ENCODE measurements at places on chromosomes 3 and 15.

DNA sequence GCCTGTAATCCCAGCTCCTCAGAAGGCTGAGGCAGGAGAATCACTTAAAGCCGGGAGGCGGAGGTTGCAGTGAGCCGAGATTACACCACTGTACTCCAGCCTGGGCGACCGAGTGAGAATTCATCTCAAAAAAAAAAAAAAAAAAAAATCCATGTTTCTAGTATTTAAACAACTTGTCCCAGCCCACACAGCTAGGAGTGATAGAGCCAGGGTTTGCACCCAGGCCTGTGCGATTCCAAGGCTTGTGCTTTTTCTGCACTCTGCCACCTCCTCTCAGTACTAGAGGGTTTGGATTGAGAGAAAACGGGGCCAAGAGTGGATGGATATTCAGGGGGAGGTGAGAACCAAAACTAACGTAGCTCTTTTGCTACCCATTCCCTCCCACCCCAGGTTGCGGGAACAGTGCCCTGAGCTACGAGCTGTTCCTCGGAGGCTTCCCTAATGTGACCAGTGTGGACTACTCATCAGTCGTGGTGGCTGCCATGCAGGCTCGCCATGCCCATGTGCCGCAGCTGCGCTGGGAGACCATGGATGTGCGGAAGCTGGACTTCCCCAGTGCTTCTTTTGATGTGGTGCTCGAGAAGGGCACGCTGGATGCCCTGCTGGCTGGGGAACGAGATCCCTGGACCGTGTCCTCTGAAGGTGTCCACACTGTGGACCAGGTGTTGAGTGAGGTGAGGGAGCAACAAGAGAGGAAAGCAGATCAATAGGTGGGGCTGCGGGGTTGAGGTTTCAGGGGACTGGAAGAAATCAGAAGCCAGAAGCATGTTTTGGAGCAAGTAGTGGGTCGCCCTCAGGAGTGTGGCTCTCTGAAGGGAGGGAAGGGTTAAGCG lies 4.1 kb downstream of the CAMK2N2 start:
- no peak for DNase-seq

GRCh38 chr15:79994615-79995014 lies 23.6 kb upstream of the BCL2A1 start:
- DNase-seq = no peak

- DNase-seq = no peak
These were observed 347.4 kb downstream of the NLGN1 start for GRCh38 chr3:173744895-173745294.

GRCh38 chr3:172717493-172718088 lies 6.7 kb upstream of the NCEH1 start:
- DNase-seq = no peak

DNA sequence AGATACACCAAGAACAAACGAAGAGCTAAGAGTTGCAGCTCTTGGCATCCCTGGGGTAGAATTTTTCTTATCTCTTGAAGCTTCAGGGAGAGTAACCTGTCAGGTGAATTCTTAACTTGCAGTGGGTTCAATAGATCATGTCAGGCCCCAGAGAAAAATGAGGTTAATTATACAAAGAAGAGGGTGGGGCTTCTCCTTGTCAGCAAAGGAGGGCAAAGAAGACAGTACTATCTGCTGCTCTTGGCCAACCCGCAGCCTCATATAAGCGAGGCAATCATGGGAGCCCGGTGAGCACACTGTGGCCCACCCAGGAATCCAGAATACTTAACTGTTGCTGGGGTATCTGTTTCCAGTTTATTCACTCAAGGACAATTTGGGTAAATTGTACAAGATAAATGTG lies 110.2 kb downstream of the SEMA5B start:
- no peak for DNase-seq

DNA sequence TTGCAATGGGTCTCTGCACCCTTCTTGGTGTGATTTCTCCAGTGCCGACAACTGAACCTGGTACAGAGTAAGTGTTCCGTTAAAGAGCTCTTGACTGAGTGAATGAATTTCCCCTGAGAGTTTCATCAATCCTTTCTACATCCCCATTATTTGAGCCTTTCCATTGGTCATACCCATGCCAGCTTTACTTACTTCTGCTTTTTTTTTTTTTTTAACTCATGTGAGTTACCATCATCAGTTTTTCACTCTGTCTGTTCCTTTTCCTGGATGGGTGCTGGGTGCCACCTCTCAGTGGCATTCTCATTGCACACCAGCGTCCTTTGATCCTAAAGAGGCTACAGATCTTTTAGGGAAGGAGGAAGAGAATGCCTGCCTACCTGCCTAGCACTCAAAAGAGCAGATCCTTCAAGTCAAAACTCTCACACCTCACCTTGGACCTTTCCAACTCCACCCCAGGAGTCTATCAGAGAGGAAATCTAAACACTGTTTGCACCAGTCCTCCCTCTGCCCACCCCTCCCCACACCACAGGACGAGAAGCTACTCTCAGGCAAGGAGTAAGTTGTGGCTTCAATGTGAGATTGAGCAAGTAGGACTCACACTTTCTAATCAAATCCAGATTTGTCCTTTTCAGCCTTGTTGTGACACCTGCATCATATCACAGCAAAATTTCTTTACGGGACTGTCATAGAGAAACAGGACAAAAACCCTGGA lies 13.1 kb upstream of the USP3 start:
- DNase-seq = no peak

DNA sequence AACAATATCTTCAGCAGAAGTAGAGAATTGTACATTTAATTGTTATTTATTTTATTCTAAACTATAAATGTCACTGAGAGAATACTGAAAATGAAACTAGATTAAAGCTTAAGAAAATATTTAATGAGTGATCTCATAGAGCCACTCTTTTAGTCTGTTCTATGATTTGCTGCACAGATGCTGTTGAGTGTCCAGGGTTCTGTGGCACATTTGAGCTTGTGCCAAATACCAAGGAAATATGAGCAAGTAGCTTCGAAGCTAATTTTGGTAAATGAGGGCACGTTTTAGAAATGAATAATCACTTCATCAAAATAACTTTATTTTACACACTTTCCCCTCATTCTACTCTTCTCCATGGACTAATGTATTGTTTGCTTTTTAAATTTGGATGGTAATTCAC lies 53.6 kb upstream of the THRB start:
- DNase-seq = no peak

GRCh38 chr3:66572090-66572675 lies 71.4 kb upstream of the LRIG1 start:
- no peak for DNase-seq

- DNase-seq = no peak
These were observed 460.4 kb downstream of the RBMS3 start for GRCh38 chr3:29741231-29741630.

DNA sequence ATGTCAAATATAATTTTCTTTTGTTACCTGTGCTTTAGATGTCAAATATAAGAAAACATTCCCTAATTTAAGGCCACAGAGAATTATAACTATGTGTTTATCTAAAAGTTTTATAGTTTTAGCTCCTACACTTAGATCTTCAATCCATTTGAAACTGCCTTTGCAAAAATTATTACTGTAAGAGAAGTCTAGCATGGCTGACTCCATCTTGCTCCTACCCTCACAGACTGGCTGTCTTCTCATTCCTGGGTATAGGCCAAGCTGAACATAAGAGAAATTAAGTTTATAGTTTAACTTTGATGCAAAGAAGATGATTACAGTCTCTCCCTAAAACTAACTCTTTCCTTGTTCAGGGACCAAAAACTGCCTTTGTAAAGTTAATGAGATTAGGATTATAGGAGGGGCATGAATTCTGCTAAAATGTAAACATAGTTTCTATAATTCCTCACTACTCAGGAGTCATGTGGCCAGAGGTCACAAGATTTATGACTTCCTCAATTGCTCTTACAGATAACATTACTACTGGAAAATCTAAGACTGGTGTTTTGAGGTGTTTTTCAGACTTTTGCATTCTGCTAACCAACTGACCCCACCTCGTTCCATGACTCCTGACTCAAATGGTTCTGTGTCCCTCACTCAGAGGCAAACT lies 184.0 kb downstream of the BCHE start:
- DNase-seq = no peak

GRCh38 chr3:59606638-59607266 lies 556.9 kb upstream of the CFAP20DC start:
- no peak for DNase-seq

DNA sequence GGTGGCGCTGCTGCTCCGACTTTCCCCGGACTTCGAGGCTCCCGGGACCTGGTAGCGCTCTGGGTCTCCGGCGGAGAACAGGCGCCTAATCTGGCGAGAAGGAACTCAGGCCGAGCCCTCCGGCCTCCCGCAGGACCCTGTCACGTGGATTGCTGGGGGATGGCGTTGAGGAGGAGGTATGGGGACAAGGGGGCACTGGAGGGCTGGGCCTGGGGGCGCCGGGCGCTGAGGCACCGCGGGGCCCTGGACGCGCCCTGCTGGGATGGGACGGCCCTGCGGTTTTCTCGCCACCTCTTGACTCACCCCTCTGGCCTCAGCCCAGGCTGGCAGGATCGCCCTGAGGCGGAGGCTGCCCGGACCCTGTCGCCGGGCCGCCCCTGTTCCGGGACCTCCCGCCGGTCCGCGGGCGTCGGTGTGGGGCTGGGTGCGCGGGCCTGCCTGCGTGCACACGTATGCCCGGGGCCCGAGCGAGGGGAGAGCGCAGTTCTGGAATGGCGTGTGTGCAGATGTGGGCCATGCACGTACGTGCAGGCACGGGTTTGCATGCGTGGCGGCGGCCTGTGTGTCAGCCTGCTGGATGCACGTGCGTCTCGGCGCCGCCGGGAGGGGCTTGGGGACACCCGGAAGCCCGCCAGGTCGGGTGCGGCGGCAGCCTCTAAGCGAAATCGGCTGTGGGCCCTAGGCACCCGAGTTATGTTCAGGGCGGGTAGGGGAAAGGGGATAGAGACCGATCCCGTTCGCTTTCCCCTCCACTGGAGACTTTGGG lies 752 bp downstream of the C15orf39 start:
- DNase-seq = peak; percentile 88

GRCh38 chr3:59777667-59778077 lies 727.8 kb upstream of the CFAP20DC start:
- DNase-seq = no peak

- DNase-seq = no peak
These were observed 379.3 kb upstream of the CBLB start for GRCh38 chr3:106247902-106248684.

DNA sequence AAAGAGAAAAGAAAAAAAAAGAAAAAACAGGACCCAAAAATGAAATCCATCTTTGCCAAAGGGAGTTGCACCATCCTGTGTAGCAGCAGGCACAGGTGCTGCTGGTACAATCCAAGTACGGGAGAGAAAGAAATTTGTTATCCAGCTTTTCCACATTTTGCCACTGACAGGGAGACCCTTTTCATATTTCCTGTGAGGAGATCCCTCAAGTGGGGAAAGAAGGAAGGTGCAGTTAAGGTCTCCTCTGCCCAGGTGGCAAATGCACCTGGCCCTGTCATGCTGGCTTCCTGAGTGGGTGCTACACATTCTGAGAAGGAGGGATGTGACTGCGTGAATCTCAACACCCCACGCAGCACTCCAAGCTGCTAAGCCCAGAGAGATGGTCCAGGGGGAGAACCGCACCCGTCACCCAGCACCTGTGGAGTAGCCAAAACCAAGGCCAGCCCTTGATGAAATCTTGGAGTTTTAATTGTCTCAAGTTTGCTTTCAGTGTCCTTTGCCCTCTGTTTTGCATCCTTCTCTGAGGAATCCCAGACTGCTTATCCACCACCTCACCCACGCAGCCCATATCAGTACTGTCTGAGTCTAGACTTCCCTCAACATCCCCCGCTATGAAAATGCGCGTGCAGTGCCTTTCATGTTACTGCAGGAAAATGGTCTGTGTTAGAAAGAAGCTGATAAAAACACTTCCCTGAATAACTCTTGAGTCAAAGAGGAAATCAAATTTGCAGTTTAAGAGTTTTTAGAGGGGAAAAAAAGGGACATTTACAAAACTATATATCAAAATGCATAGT lies 141.9 kb upstream of the THBS1 start:
- DNase-seq = no peak

DNA sequence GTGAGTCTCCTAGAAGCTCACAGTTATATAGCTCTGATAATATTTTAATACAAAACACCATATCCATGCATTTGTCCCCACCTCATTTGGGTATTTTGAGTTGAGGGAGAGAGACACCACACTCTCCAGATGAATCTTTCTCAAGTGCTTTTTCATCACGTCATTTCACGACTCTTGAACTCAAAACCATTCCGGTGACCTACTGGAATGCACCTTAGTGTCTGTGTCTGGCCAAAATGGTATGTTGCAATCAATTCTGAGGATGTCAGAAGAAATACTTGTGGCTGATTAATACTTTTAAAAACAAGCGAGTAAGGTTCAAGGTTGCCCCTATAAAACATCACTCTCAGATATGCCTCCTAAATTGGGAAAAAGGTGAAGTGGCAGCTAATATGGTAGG lies 352.6 kb upstream of the ICE2 start:
- DNase-seq = no peak

- DNase-seq = no peak
These were observed 50.8 kb upstream of the PLAAT1 start for GRCh38 chr3:193190146-193190786.

GRCh38 chr3:28068342-28068741 lies 173.1 kb upstream of the CMC1 start:
- DNase-seq = no peak

DNA sequence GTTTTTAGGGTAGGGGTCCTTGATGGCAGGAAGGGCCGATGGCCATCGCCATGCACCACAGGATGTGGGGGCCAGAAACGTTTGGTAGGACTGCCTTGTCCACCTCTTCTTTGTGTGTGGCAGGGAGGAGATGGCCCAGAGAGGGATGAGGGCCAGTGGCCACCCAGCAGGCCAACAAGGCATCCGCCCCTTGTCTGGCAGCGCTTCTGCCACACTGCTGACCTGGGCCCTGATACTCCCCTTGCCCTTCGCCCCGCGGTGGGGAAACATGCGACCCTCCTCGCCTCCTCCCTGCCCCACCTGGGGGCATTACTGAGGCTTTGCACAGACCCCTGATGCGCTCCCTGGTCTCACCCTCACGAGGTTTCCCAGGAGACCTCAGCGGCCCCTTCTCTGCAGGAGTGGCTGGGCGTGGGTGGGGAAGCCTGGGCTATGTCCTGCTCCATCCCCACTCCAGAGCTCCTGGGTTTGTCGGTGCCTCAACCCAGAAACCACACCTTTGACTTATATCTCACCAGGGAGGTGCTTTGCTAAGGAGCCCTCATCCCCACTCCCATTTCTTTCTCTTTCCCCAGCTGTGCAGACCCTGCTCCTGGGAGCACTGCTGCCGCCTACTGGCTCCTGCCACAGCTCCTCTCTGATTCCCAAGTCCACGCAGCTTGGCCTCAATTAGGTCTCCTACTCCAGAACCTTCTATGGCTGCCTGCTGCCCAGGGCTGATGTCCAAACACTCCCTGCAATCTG lies 38.7 kb downstream of the FEM1B start:
- no peak for DNase-seq

GRCh38 chr3:152159328-152159727 lies 109.4 kb upstream of the MBNL1 start:
- DNase-seq = no peak

GRCh38 chr3:14858105-14858504 lies 39.3 kb downstream of the FGD5 start:
- DNase-seq = no peak

GRCh38 chr3:38707730-38708129 lies 58.2 kb upstream of the SCN5A start:
- no peak for DNase-seq

GRCh38 chr15:74060251-74060650 lies 22.1 kb downstream of the GOLGA6A start:
- no peak for DNase-seq

- no peak for DNase-seq
These were observed 342.8 kb upstream of the ARPP21 start for GRCh38 chr3:35296533-35296932.
